ENCODE measurements at places on chromosomes 2 and 18.

- DNase-seq = no peak
These were observed 18.1 kb upstream of the PGAP1 start for GRCh38 chr2:196944570-196944969.

- no peak for DNase-seq
These were observed 71.7 kb upstream of the SIX3 start for GRCh38 chr2:44869761-44870160.

GRCh38 chr2:113898081-113898480, 8.2 kb downstream of the ACTR3 start:
- DNase-seq = no peak

DNA sequence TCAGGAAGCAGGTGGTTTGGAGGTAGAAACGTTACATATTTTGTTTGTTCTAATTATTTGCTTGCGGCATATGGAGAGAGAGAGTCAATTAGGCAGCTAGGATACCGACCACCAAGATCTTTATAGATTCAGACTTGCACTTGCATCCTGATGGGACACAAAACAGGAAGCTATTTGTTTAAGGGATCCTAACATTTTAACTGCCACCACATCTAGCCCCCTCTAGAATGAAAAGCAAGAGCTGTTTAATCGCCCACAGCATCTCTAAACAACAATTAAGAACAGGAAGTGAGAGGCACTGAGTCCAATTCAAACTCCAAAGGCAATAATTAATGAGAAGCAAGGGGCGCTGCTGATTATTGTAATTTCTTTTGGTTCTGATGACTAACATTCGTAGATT, 182.0 kb upstream of the LINC00305 start:
- DNase-seq = no peak

DNA sequence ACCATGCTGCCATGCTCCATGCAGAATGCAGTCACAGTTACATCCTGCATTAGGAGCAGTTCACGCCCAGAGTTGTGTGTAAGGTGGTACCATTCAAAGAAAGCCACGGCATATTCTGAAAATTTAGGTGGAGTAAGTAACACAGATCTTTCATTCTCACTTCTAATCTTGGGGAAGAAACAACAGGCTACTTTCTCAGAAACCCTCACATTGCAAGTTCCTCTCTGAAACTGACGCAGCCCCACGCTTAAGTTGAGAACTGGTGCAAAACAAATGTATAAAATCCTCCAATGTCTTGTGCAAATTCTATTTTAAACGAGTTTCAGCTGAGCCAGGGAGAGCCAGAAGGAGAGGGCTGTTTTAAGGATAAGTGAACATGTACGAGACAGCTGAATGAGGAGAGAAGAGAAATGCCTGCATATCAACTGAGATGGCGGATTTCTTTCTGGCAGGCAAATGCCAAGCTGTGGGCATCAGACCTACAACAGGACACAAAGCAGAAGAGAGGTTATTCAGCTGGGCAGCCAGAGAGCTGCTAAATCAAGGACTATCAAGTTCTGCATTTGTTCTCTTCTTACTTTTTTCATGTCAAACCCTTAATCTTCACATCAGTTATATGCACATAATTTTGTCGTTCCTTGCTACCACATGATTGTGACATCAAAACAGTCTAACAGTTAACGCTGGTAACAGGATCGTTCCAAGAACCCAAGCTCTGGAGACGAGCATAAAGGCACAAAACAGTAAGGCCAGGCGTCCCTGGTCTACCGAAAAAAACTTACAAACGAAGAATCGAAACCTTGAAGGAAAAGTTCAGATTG, 6.4 kb downstream of the ARL4C start:
- DNase-seq = no peak

GRCh38 chr18:59273759-59274532, 692 bp upstream of the RAX start:
- no peak for DNase-seq

- DNase-seq = no peak
These were observed 51.5 kb downstream of the USP37 start for GRCh38 chr2:218516614-218517013.

- no peak for DNase-seq
These were observed 22.6 kb downstream of the CAPN13 start for GRCh38 chr2:30784682-30785081.

DNA sequence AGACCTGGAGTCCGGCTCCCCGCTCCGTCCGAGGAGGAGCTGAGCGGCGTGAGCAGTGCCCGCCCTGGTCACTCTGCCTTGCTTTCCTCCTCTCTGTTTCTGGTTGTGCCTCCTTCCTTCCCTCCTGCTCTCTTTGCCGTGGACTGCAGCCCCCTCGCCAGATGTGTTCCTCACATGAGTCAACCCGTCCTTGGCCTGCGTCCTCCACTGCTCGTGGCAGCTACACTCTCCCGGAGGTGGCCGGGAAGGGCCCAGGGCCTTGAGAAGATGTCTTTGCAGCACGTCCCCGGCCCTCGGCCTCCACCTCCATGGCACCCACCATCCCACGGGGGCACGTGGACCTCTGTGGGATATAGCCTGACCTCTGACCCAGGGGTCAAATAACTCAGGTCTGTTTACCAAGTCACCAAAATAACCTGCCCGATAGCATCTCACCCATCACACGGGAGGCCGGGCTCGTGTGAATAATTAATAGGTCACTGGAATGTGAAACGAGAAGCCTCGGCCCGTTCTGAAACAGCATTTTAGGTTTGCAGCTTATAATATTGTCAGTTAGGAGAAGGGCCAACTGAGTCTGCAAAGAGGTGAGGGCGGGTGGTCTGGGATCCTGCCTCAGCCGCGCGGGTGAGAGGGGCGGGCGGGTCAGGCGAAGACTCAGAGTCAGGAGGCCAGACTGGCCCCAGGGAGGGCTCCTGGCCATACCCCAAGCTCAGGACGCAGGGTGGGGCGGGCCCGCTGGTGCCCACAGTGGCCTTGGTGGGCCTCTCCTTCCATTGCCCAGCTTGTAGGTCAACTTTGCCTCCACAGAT, 42.6 kb downstream of the NFATC1 start:
- DNase-seq = no peak

All from activated T-helper 9 cell treated with anti-CD3 and anti-CD28 coated beads, Interleukin-2, amount 50 U/mL, for 16 hours (primary cell).